ENCODE measurements at places on chromosomes 7 and 10. TPM values are rescaled to one million over a fixed set of nuclear protein-coding genes. Genes with fewer than 3 reads are reported as not detected.

Gene CH25H
- 1.2 TPM for total RNA-seq

Gene LIPN
- not detected for total RNA-seq

Gene DYNC1I1
- total RNA-seq: 51.2 TPM

Gene SH2D4B
- 0.23 TPM for total RNA-seq

Gene SLC16A12
- 3.9 TPM for total RNA-seq

Gene MAP3K8
- total RNA-seq: 4.8 TPM

Gene MMRN2
- 5.1 TPM for total RNA-seq

Gene CPN1
- total RNA-seq: not detected

Gene CAV1
- 10.6 TPM for total RNA-seq

Gene HMX3
- 2.8 TPM for total RNA-seq

Gene KNDC1
- total RNA-seq: 18.5 TPM

Gene AKR1C8
- not detected for total RNA-seq
